NCI-H1436 treated with DMSO at 0.1 percent for 48 hours (cell line): ENCODE measurements at places on chromosomes 16 and 17.

DNA sequence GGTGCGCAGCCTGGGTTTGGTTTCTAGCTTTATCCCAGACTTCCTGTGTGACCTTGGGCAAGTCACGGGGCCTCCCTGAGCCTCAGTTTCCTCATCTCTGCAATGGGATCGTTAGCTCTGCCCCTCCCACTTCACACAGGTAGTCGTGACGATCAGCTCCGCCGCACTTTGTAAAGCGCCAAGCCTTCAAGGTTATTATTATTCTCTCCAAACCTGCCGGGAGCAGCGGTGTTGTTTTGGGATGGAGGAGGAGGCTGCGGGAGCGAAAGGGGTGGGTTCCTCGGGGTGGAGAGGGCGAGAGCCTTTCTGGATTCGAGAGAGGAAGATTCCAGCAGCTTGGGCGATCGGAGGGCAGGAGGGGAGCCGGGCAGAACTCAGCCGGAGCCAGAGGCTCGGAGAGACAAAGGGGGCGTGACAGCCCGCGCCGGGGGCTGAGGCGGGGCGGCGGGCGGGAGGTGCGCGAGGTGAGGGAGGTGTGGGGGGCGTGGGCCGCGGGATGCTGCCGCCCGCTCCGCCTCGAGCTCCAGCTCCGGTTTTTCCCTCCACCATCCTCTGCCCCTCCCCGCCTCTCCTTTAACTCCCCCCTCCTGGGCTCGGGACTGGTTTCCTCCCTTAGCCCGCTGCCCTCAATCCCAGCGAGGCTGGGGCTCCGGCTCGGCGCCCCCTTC, at the start of gene EFNB3:
Gene EFNB3, plus strand, starts transcription at position 602 of the 668 bp plus-strand sequence. CDS start 397 bp downstream, outside the sequence.
- no peak for DNase-seq

- DNase-seq: no peak
Observed at GRCh38 chr16:50195276-50195675, 42.2 kb downstream of the TENT4B start.

DNA sequence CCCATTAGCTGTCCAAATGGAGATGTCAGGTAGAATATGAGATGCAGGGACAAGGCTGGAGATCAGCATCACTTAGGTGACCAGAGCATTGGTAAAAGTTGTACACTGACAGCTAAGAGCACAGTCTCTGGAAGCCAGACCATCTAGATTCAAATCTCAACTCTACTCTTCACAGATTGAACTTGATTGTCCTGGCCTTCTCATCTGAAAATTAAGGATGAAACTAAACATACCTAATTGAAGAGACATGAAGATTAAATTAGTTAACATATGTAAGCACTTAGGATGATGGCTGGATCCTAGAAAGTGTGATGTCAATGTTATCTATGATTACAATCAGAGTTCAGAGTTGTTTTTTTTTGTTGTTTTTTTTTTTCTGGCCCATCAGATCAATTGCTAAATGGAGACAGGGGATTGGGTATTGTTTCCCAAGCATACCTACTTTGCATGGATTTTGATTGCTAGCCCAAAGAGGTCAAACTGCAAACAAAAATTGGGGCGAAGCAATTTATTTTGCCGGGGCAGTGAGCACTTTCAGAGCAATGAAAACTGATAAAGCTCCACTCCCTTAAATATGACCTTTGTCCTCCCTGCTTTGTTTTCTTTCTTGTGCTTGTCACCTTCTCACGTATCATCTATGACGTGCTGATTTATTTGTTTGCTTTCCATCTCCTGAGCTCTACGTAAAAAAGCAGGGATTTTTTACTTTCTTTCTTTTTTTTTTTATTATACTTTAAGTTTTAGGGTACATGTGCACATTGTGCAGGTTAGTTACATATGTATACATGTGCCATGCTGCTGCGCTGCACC, 217.6 kb upstream of the CPHXL start:
- DNase-seq: no peak

DNA sequence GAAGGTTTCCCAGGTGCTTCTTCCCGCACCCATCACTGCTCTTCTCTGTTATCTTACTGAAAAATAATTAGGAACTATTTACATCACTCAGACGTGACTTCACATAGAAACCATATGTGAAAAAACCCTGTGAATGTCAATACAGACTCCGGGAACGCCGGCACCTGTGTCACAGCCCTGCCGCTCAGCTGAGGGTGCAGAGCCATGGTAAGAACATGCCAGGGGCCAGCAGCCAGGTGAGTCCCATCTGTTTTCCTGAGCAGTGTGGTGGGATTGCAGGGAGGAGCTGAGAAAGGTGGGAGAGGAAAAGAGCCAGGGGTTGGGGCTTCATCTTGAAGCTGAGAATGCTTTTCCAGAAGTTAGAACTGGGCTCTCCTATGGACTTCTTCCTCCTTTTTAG, 13.7 kb downstream of the FOXF1 start:
- no peak for DNase-seq

GRCh38 chr17:32783602-32784001, 93.3 kb downstream of the MYO1D start:
- peak; percentile 29 for DNase-seq

- no peak for DNase-seq
Observed at GRCh38 chr17:38464723-38465390, 36.6 kb downstream of the ARHGAP23 start.

DNA sequence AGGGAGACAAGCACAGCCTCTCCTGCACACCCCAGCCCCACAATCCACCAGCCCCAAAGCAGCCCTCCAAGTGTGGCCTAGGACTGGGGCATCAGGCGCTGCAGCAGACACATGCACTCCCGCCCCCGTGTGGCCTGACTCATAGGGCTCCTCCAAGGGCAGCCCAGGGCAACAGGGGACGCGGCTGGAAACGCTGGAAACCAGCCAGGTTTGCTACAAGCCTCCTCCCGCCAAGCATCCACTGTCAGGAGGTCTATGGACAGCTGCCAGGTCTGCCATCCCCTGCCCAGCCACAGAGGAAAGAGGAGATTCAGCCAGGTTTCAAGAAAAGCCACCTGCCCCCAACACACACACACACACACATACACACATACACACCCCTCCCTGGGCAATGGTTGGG, 25.8 kb downstream of the SRCIN1 start:
- no peak for DNase-seq

DNA sequence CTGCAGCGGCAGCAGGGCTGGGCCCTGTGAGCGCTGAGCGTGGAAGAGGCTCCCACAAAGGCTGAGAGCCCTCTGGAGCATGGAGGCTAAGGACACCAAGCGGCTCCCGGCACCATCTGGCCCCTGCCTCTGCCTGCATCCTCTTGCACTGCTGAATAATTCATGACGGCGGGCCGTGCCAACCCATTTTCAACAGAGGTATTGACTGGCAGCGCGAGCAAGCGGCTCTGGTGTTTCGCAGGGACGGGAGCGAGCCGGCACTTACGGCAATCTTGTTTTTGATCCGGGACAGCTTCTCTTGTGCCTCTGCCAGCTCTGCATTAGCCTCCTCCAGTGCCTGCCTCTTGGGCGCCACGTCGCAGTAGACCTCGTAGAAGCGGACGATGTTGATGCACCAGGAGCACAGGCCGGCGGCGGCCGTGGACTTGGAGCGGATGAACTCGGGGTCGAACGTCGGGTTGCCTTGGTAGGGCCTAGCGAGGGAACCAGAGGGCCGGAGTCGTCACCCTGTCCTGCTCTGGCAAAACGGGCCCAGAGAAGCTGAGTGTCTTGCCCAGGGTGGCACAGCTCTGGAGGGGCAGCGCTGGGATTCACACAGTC, 80.4 kb downstream of the PGS1 start:
- no peak for DNase-seq

GRCh38 chr16:9976601-9977000, 205.6 kb downstream of the GRIN2A start:
- no peak for DNase-seq

- no peak for DNase-seq
Observed at GRCh38 chr17:78307887-78308638, 51.8 kb downstream of the SOCS3 start.
